ENCODE measurements at places on chromosomes 2 and 18.
A peak's percentile ranks its signal among the peaks of the same experiment; 100 is the strongest.

GRCh38 chr2:75633620-75634019 lies 13.0 kb upstream of the MRPL19 start:
- DNase-seq = no peak

GRCh38 chr18:8808001-8808400 lies 102.6 kb downstream of the MTCL1 start:
- no peak for DNase-seq

- no peak for DNase-seq
These were observed 235.9 kb downstream of the SUCLG1 start for GRCh38 chr2:84223191-84223590.

GRCh38 chr2:224843141-224843540 lies 127.0 kb upstream of the CCDC195 start:
- peak; percentile 29 for DNase-seq

- DNase-seq = no peak
These were observed 374.1 kb downstream of the ARHGAP15 start for GRCh38 chr2:143503280-143503679.

DNA sequence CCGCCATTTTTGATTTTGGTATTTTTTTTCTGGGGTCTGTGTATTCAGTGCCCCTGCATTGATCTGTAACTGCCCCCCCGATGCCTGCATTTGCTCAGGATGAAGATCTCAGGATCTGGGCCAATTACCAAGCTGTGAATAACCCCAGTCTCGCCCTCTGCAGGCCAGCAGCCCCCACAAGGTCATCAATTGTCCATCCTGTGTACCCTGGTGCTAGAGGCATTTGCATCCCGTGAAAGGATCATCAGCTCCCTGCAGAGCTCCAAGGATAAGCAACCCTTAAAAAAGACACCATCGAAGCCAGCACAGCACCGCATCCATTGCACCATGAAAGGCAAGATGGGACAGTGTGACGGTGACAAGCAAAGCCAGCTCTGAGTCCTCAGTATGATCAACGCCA lies 154.1 kb upstream of the KLHL29 start:
- DNase-seq = no peak

GRCh38 chr2:138724729-138725459 lies 55.3 kb downstream of the NXPH2 start:
- no peak for DNase-seq

All from fibroblast of lung (primary cell).